COLO829 (cell line): ENCODE measurements at places on chromosomes 11 and 22.

- DNase-seq: peak; percentile 63
Observed at GRCh38 chr11:128458321-128458720, 129.0 kb downstream of the ETS1 start.

- no peak for DNase-seq
Observed at GRCh38 chr11:91231226-91231625, 993.4 kb upstream of the FAT3 start.

DNA sequence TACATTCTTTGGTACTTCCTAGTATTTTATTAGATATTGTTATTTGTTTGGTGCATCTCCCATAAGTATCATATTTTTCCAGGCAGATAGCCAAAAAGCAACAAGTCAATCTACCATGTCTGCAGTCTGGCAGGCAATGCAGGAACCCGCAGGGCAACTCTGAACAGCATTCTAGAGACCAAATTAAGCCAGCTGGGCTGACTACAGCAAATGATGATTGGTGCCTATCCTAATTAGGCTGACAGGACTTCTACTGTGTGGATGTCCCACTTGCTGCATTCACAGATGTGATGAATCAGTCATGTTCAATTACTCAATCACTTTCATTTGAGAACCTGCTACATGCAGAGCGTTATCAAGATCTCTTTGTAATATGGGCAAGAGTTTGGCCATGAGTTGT is 40.3 kb upstream of the AMOTL1 start:
- DNase-seq: no peak

DNA sequence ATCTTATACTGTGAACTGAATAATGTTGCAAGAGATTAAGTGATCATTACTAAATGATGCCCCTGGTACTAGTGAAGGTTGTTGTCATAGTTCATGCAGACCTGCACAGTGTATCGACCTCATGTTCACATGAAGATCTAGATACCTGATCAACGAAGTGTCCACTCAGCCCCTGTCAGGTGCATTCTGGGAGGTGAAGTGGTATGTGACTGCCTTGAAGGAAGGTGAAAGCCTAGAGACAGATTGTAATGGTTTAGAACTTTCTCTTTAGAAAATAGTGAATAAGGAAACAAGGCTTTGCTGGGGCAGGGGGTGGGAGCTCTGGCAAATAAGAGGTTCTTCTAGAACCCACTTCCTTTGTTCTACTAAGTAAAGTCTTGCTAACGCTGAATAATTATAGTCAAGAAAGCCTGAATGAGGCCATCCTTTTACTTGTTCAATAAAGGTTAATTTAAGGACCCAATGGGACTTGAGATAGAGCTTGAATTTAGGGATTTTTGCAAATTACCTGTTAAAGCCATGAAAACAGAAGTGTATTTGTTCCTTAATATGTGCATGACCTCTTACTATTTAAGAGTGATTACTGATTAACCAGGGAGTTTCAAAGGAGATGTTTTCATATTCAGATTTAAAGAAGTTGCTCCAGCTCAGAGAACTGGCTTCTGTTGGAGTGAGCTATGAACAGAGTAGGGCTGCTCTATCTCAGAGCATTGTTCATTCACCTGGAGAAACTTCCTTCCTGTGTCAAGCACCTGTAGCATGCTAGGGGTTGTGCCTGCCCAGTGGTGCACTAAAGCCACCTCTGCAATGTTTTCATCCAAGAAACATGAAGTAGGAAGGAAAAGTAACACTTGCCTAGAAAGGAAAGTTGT is 45.3 kb downstream of the C22orf31 start:
- DNase-seq: no peak

DNA sequence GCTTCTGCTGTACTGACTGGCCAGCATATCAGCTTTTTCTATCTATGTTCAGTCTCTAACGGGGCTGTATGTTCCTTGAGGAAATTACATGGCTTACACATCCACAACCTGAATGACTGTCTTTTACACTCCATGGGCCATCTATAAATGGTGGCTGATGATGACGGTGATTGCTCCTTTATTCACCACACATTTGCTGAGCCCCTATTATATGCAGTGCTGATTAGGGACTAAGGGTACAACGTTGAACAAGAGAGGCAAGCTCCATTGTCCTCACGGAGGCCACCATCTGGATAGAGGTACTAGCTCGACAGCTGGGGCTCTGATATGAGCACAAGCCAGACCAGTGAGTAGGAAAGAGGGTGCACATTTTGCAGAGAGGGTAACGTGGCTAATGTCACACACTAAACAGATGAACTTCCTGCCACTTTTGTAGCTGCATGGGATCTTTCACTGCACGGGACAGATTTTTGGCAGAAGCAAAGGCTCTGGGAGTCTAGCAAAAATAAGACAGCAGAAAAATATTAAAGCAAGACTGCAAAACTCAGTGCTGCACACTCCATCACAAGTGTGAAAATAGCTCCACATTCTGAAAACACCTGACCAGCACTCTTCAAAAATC is 30.6 kb downstream of the DRD2 start:
- DNase-seq: no peak
